Naive B cell (primary cell): ENCODE measurements at places on chromosomes 3 and 15. TPM values are rescaled to one million over a fixed set of nuclear protein-coding genes. Genes with fewer than 3 reads are reported as not detected.

The IL5RA gene
- polyA plus RNA-seq = not detected

The IFT57 gene
- 239 TPM for polyA plus RNA-seq

The TASOR gene
- polyA plus RNA-seq = 37.2 TPM

The ZNF660 gene
- 1.4 TPM for polyA plus RNA-seq

The CD86 gene
- 55.8 TPM for polyA plus RNA-seq

The ACAA1 gene
- 53.3 TPM for polyA plus RNA-seq

The ALDH1A3 gene
- not detected for polyA plus RNA-seq

The GUCA1C gene
- not detected for polyA plus RNA-seq

The GADL1 gene
- polyA plus RNA-seq = not detected

The PPM1L gene
- polyA plus RNA-seq = 2.1 TPM

The RYR3 gene
- polyA plus RNA-seq = 0.32 TPM

The TOPBP1 gene
- 12.1 TPM for polyA plus RNA-seq

The TMEM207 gene
- not detected for polyA plus RNA-seq

- DNase-seq = peak; percentile 24
Observed at GRCh38 chr3:152474585-152474984, 205.9 kb downstream of the MBNL1 start.

GRCh38 chr3:152175528-152175889 is 93.2 kb upstream of the MBNL1 start:
- DNase-seq = no peak

- no peak for DNase-seq
Observed at GRCh38 chr3:66527246-66527645, 26.4 kb upstream of the LRIG1 start.

GRCh38 chr3:60673123-60673522 is 578.1 kb downstream of the FHIT start:
- DNase-seq = no peak

GRCh38 chr15:88621789-88622604 is 857 bp downstream of the AEN start:
- DNase-seq = peak; percentile 45

GRCh38 chr3:107847791-107848190 is 243.0 kb downstream of the CD47 start:
- DNase-seq = no peak

DNA sequence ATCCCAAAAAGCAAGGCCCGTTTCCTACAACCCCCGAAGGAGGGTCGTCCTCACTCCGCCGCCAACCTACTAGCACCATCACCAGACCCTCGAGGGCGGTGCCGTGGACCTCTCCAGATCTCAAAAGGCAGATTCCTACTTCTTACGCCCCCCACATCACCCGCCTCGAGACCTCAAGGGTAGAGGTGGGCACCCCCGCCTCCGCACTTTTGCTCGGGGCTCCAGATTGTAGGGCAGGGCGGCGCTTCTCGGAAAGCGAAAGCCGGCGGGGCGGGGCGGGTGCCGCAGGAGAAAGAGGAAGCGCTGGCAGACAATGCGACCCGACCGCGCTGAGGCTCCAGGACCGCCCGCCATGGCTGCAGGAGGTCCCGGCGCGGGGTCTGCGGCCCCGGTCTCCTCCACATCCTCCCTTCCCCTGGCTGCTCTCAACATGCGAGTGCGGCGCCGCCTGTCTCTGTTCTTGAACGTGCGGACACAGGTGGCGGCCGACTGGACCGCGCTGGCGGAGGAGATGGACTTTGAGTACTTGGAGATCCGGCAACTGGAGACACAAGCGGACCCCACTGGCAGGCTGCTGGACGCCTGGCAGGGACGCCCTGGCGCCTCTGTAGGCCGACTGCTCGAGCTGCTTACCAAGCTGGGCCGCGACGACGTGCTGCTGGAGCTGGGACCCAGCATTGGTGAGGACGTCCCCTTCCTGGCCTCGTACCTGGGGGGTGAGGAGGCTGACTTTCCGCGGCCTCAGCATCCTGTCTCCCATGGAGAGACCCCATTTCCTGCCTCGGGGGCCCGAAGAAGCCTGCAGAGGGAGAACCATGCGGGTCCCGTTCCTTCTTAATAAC is at the start of gene MYD88:
Gene MYD88 (plus strand): TSS at position 313 of the 842 bp plus-strand sequence. CDS start 40 bp downstream, at position 353.
- peak; percentile 89 for DNase-seq

GRCh38 chr3:111967068-111967467 is 11.8 kb upstream of the ABHD10 start:
- no peak for DNase-seq

DNA sequence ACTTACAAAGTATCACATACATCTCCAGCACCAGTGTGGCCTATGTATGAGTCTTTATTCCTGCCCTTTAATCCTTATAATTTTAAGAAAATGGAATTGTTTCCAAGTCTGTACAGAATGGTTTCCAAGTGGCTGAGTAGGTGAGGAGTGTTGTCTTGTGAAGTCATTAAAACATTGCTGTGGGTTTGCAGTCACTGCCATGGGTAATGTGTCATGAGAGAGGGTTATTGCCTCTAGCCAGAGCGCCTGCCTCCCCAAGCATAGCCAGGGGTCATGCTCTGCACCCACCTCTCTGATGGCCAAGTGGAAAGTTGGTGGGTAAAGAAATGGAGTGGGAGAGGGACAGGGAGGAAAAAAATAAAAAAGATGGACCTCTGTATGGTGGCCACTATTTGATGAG is 25.3 kb downstream of the TRAK1 start:
- DNase-seq = no peak

DNA sequence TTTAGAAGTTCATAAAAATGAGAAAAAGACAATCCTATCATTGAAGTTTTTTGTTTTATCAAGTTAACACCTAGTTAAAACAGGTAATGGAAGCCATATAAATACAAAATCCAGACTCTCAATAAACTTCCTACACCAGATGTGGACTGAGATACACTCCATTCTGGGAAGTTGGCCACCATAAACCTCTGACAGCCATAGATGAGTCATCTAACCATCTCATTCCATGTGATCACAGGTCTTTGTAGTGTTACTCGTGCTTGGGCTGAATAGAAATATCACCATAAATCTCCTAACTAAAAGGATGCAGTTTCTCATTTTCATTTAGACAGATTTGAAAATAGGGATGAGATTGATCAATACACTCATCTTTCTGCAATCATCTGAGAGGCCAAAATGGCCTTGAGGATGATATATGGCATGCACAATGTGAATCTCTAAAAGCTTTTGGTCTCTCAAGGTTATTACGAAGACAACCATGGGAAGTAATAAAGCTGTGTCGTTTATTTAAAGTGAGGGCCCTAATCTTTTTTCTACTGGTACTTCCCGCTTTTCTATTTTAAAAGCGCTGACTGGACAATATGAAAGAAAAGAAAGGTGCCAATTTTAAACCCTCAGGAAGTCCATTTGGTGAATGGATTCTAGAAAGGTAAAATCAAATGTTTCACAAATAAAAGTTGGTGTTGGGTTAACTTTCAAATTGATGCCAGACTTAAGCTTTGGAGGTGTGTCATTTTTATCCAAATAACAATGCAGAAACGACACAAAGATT is 155.5 kb downstream of the POLR2M start:
- DNase-seq = no peak

DNA sequence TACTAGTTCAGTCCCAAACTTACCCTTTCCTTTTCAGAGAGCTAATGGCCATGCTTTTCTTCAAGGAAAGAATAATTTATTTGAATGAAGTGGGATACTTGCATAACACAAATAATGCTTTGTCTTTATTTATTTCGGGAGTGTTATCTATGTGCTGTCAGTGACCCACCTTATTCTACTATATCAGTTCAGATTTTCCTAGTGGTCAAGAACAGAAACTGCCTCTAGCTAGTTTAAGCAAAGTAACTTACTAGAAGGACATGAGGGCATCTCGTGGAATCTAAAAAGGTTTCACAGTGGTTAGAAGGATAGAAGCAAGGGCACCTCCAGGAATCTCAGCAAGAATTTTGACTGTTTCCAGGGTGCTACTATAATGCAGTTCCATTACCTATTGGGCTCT is 3.8 kb upstream of the TIMMDC1 start:
- no peak for DNase-seq

DNA sequence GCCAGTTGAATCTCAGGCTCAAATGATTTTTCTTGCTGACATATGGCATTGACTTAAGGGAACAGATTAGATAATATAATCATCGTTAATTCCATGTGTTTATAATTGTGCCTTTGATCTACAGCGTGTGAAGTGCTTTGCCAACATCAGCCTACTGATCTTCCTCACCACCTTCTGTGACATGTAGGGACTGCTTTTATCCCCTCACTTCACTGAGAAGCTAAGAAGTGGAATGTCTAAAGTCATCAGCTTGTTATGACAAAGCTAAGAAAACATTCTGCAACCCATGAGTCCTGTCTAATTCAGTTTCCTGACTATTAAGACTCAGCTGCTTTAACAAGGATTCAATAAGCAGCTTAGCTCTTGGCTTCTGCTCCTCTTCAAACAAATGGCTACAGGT is 106.0 kb downstream of the MYH15 start:
- no peak for DNase-seq

GRCh38 chr15:57611938-57612337 is 20.2 kb downstream of the MYZAP start:
- no peak for DNase-seq

- no peak for DNase-seq
Observed at GRCh38 chr3:20739814-20740213, 553.8 kb upstream of the SGO1 start.

DNA sequence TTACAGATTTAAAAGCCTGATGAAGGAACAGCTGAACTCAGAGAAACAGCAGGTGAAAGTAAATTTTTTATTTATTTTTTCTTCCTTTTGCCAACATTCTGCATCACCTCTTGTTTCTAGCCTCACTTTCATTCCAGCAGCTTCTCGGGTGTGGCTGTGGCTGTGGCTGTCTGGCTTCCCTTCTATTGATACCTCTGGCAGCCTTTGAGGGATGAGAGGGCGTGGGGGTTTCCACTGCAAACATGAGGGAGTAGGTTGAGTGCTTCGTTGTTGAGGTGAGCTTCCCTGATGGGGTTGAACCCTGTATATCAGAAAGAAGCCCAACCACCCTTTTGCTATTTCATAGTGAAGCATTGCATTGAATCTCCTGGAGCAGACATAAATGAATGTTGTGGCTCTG is 6.2 kb upstream of the TMC3 start:
- DNase-seq = no peak

GRCh38 chr3:134432236-134432635 is 53.5 kb downstream of the ANAPC13 start:
- no peak for DNase-seq

GRCh38 chr3:44451441-44451840 is 26.0 kb downstream of the ZNF445 start:
- DNase-seq = no peak

DNA sequence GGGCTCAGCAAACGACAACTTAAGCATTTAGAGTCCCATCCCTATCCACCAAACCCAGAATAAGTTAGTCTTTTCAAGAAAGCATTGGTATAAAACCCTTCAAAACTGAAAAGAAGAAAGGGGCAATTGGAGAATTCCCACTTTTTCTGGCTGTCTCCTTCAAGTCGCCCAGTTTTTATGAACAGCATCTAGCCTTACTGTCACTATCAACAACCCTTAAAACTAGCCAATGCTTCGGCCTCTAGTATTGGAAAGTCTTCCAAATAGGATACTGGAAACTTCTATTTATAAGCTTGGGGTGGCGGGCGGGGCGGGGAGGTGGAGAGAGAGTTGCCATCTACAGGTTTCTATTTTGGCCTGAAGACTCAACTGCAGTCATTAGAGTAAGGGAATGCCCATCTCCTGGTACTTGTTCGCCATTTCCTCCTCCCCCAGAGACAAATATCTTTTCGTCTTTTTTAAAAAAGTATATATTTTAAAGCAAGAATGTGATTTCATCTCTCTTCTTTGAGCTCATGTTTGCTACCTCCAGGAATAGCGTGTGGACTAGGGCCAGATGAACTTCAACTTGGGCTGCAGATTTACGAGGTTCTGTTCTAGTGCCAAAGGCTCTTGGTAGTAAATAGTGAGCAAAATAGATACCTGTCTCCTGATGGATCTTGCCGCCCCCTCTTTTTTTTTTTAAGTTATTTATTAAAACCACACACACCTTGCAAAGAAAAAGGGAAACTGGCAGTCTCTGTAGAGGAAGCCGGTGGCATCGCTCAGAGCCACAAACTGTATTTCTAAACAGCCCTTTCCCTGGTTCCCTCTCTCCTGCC is 2.7 kb downstream of the BCL6 start:
- DNase-seq = peak; percentile 28

DNA sequence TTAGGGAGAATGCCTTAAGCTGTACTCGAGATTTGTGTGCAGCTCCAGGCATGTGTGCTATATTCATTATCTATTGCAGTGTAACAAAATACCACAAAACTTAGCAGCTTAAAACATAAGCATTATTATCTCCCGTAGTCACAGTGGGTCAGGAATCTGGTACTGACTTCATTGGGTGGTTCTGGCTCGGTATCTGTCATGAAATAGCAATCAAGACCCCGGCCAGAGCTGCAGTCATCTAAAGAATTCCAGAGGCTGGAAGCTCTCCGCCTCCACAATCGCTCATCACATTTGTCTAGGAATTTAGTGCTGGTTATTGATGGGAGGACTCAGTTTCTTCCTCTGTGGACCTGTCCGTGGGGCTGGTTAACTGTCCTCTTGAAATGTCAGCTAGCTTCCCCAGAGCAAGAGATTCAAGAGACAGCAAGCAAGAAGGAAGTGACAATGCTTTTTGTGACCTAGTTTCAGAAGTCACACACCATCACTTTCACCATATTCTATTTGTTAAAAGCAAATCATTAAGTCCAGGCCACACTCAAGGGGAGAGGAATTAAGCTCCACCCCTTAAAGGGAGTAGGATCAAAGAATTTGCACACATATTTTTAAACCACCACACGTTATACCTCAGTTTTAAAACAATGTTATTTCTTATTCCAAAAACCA is 76.1 kb downstream of the TOP2B start:
- DNase-seq = no peak

DNA sequence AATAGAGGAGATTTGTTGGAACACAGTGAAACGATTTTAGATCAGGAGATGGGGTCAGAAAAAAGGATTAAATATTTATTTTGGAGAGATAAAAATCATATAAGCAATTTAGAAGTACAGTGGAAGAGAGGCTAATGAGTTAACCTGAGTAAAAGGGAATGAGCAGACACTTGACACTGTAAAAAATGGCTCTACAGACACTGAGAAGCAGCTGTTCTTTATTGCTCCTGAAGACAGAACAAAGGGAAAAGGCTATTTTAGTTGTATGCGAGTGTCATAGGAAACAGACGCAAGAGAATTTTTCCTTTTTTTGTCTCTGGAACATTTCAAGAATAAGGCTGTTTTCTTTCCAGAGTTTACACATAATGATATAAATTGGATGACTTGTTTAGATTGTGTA is 34.3 kb downstream of the ASTE1 start:
- DNase-seq = no peak

DNA sequence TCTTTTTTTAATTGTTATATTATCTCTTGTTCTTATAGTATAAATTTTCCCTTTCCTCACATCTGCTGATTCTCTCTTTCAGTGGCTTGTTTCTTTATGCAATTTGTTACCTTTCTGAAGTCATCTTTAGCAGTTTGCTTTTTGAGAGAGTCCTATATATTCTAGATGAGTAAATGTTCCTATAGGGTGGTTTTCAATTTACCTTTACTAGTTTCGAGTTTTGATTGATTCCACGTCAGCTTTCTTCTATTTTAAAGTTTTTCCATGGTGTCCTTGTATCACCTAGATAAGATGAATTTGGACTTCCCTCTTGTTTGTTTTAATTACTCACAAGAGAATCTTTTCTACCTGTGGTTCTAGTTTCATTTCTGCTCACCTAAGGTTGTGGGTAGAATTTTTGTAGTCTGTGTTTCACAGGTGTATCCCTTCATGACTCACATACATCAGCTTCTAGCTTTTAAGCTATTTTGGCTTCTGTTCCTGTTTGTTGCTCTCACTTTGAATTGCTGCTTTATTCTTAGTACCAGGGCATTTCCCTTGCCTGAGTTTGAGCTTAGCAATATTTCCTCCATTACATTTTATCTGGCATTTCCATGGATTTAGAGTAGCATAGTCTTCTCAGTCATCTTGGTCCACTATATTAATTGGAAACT is 6.4 kb downstream of the TEX9 start:
- DNase-seq = no peak

GRCh38 chr3:153626158-153626557 is 464.1 kb downstream of the RAP2B start:
- no peak for DNase-seq
